Gastrocnemius medialis (tissue), 4 donors: ENCODE measurements at places on chromosomes 2 and 18. TPM values are rescaled to one million over a fixed set of nuclear protein-coding genes. Genes with fewer than 3 reads are reported as not detected.

Gene MAP2
- 2.7 TPM for total RNA-seq

Gene CHPF
- 25.2 TPM for total RNA-seq

Gene EDAR
- total RNA-seq: not detected

Gene BOLL
- total RNA-seq: 2.7 TPM

Gene FBXO48
- total RNA-seq: 1.2 TPM

Gene CFC1B
- total RNA-seq: not detected

Gene LHCGR
- not detected for total RNA-seq

DNA sequence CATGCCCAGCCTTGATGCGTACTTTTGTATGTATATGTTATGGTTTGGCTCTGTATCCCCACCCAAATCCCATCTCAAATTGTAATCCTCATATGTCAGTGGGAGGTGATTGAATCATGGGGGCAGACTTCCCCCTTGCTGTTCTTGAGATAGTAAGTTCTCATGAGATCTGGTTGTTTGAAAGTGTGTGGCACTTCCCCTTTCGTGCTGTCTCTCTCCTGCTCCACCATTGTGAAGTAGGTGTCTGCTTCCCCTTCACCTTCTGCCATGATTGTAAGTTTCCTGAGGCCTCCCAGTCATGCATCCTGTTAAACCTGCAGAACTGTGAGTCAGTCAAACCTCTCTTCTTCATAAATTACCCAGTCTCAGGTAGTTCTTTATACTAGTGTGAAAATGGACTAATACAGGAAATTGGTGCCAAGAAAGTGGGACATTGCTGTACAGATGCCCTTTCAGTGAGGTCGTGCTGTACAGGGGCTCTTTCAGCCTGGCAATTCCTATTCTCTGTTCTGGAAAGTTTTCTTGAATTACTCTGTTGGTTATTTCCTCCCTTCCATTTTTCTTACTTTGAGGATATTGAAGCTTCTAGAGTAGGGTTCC lies 38.2 kb downstream of the KCMF1 start:
- DNase-seq: no peak

GRCh38 chr2:201180010-201180409 lies 2.9 kb upstream of the CASP10 start:
- DNase-seq: no peak

DNA sequence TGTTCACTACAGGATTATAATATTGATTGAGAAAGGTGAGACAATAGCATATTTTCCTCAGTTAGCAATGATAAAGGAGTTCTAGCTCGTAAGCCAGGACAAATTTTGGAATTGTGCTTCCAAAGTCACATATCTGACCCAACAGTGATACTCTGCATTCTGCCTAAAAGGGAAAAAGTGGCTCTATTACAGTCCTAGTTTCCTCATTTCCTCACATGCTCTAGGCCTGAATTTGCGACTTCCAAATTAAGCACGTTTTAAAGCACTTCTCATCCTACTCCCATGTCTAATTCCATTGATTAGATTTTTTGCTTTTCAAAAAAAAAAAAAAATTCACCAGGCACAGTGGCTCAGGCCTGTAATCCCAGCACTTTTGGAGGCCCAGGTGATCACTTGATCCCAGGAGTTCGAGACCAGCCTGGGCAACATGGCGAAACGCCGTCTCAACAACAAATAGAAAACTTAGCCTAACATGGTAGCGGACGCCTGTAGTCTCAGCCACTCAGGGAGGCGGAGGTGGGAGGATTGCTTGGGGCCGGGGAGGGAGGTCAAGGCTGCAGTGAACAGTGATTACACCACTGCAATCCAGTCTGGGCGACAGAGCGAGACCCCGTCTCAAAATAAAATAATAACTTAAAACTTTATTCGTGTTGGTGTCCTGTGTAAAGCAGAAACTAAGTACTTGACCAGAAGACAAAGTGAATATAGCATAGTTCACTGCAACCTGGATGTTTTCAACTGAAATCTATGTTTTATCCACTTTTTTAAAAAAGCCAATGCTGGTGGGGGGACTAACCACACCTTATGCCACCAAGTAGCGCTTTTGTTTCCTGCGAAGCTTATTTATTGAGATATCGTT lies 1.5 kb downstream of the ESCO1 start:
- no peak for DNase-seq

DNA sequence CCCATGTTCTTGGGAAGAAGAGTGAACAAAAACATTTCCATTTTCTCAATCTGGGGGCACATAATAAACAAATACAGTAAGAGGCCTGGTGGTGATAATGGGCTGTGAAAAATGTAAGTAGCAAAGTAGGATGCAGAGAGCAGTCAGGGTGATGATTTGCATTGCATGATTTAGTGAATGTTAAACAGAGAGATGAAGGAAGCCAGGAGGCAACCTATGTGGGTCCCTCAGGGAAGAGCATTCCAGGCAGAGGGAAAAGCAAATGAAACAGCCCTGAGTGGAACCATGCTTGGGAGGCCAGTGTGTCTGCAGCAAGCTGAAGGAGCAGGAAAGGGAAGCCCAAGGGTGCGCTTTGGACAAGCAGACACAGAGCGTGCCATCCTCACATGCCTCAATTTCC lies 5.4 kb downstream of the VIT start:
- DNase-seq: no peak

DNA sequence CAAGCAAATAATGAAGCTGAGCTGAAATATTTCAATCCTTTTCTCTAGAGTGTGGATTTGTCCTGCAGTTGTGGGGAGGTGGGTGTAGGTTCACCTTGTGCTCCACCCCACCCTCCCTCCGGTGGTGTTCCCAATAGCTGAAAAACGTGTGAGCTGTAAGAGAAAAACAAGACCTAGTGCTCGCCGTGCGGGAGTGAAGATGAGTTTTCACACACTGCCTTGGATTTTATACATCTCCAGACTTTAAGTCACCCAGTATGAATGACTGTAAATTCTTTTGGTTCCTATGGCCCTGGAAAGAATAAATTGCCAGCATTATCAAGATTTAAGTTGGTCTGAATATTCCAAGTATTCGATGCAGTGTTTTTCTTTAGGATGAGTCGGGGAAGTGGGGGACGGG lies 1.9 kb upstream of the SOX11 start:
- no peak for DNase-seq

DNA sequence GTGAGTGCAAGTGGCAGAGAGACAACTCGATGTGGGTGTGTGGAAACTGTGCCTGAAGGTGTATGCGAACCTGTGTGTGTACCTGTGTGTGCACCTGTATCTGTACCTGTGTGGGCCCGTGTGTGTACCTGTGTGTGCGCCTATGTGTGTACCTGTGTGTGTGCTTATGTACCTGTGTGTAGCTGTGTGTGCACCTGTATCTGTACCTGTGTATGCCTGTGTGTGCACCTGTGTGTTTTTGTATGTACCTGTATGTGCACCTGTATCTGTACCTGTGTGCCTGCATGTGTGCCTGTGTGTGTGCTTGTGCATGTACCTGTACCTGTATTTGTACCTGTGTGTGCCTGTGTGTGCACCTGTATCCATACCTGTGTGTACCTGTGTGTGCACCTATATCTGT lies 150.6 kb downstream of the MYT1L start:
- DNase-seq: no peak

GRCh38 chr2:19809206-19809605 lies 92.6 kb downstream of the TTC32 start:
- no peak for DNase-seq

- no peak for DNase-seq
Measured at GRCh38 chr18:9401176-9401575, 66.6 kb downstream of the TWSG1 start.

GRCh38 chr18:80034068-80034851 lies at the start of gene RBFA:
TSS of gene RBFA (plus strand) at chr18:80034434. CDS start at chr18:80034496, 62 bp downstream.
- DNase-seq: peak; percentile 98

DNA sequence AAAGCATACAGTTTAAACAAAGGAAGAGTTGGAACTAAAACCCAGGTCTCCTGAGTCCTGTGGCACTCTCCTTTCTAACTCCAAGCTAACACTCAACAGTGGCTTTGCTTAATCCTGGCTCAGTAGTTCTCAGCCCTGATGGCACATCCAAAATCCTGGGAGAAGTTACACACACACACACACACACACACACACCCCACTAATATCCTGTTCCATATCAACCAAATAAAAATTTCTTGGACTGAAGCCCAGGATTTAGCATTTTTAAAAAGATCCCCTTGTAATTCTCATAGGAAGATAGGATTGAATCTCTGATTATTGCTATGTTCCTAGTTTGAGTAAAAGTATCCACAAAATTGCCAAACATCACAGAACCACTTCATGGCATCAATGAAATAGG lies 136.1 kb upstream of the RIOK3 start:
- no peak for DNase-seq

- no peak for DNase-seq
Measured at GRCh38 chr2:101704816-101705578, 7.5 kb downstream of the MAP4K4 start.

- DNase-seq: no peak
Measured at GRCh38 chr2:27805180-27805579, 33.7 kb downstream of the MRPL33 start.
